SJCRH30 (cell line): ENCODE measurements at places on chromosomes 3 and 15. TPM values are rescaled to one million over a fixed set of nuclear protein-coding genes. Genes with fewer than 3 reads are reported as not detected.

- no peak for DNase-seq
Measured at GRCh38 chr3:23831517-23832394, 26.0 kb downstream of the UBE2E1 start.

DNA sequence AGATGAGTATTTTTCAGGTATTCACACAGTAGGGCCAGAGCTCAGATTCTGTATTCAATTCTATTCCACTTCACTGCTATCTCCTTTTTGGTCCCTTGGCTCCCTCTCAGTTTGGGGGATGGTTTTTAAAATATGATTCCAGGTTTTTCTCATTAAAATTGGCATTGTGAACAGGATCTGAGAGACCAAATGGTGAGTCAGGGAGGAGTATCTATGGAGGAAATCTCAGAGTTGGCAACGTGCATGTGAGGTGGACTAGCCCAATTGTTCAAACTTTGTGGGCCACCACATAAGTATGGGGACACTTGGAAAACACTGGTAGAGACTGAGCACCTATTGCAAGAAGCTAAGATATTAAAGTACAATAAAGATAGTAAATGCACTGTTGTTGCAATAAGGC, 53.9 kb upstream of the TTC14 start:
- DNase-seq, result no peak

DNA sequence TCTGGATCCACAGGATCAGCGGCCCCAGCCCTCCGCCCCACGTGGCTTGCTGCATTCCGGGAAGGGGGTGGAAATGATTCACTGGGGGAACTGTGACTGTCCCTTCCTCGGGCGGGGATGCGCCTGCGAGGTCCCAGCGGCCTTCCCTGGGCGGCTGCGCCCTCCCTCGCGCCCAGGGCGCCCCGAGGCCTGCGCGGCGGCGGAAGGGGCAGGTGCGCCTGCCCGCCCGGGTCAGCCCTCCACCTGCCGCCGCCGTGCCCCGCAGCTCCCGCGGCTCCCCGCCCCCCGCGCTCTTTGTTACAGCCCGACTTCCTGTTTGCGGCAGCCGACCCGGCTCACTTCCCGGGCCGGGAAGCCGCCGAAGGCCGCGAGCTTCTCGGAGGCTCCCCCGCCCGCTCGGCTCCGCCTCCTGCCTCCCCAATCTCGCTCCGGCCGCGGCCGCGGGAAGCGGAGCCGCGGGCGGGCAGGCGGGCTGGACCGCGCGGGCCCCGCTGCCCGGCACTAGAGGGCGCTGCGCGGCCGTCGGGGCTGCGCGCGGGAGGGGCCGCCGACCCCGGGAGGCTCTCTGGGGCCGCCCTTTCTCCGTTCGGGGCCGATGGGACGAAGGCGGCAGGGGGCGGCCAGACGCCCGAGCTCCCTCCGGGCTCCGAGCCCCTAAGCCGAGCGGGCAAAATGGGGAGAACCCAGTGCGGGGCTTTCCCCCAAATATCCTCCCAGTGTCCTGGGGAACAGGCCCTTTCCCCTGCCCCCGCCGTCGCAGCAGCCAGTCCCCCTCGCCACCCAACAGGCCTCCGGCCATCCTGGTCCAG, 11.5 kb upstream of the CHAC1 start:
- peak; percentile 76 for DNase-seq

DNA sequence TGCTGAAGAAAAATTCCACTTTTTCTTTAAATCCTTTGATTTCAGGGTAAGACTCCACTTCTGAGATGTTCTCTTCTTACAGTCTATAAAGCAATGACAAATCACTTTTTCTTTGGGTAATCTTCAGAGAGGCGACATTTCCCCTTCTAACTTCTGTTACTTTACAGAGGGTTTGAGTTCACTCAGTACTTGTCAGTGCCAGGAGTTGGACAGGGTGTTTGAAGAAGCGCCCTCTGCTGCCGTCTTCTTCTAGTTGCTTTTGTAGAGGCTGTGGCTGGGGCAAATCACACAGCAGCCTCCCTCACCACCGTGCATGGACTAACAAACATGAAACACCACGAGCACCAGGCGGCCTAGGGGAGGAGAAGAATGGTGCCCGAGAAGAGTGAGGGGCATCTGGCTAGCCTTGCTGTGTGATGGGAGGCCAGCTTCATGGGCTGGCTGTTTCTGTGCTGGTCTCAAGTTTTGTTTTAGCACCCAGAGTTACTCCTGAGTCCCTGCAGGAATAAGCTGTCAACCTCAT, at the start of gene CD80:
Gene CD80 (minus strand): TSS at position 174 of the 523 bp plus-strand sequence. CDS start 1,886 bp downstream, outside the sequence.
- peak; percentile 31 for DNase-seq

GRCh38 chr3:177547711-177548350, 350.5 kb upstream of the TBL1XR1 start:
- DNase-seq, result no peak

DNA sequence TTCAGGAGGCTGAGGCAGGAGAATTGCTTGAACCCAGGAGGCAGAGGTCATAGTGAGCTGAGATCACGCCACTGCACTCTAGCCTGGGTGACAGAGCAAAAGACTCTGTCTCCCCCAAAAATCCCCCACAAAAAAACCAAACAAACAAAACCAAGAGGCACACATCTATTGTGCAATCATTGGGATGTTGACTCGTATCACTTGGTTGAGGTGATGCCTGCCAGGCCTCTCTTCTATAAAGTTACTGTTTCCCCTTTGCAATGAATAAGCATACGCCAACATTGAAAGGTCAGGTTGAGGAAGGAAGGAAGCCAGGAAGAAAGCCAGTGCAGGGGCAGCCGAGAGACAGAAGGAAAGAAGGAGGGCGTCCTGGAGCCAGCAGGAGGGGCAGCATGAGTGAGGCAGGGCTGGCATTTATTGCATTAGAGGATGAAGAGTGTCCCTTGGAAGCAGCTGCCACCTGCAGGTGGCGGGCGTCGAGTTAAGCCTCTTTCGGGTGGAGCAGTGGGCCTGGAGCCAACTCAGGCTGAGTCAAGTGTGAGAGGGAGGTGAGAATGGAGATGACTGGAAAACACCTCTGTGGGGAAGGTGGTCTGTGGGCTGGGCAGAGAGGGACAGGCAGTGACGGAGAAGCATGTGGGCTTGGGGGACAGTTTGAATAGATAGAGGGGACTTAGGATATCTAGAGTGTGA, 8.3 kb upstream of the CSPG4 start:
- DNase-seq, result peak; percentile 66

DNA sequence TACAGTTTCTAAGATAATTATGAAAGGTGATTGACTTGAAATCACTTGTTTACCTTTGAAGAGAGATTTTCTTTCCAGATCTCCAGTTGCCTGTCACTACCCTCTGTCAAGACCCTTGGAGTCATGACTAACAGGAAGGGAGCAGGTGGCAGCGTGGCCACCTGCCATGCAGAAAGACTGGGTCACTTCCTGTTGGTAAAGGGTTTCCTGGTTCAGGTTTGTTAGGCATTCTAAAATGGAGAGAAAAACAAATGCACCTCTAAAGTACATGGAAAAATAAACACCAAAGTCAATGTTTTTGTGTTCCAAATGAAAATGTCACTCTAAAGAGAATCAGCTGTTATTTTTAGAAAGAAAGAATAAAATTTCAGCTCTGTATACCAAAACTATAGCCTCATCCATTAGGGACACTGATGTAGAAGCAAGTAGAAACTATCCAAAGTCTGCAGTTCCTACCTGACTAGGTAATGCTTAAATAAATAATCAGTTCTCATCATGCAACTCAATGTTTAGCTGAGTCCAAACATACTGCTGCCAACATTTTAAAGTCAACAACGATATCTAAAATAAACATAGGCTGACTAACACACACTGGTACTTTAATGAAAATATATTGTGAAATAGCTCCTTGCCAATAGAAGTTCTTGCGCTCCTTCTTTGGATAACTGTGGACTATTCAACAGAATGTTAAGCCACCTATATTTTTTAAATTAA, 23.9 kb upstream of the TM4SF1 start:
- DNase-seq, result no peak

DNA sequence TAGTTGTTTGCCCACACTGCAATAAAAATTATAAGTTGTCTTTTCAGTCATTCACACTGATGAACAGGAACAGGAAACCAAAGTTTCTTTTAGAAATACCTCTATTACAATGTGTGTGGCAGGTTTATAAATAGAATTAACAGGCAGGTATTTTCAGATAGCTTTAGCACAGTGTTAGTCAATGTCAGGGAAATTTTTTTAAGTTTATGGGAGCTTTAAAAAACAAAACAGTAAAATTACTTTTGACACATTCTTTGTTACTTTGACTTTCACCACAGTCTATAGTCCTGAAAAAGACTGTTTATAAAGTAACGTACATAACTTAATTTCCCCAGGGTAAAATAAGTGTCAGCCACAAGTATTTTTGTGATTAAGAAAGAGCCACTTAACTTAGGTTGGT, 38.1 kb downstream of the SERPINI1 start:
- no peak for DNase-seq

DNA sequence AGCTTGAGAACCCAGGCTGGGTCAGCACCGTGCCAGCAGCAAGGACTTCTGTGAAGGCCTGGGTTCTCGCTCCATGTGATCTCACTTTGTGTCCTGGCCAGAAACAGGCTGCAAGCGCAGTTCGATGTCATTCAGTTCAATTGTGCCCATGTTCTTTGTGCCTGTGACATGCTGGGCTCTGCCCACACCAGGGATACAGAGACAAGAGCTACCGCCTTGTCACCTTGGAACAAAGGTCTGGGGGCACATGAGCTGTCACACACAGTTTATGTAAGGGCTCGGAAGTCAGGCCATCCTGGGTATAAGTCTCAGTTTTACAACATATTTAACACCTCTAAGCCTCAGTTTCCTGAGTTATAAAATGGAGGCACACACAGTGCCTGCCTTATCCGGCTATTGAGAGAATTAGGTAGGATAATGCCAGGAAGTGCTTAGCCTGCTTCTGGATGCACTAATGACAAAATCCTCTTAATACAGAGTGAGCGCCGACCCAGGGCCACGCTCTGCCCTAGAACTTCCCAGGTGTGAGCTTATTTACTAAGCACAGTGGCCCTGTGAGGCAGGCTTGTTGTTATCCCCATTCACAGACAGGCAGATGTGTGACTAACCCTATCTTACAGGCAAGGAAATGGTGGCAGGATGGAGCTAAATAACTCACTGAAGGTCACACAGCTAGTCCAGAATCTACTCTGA, 50.4 kb upstream of the LIMD1 start:
- DNase-seq, result no peak

DNA sequence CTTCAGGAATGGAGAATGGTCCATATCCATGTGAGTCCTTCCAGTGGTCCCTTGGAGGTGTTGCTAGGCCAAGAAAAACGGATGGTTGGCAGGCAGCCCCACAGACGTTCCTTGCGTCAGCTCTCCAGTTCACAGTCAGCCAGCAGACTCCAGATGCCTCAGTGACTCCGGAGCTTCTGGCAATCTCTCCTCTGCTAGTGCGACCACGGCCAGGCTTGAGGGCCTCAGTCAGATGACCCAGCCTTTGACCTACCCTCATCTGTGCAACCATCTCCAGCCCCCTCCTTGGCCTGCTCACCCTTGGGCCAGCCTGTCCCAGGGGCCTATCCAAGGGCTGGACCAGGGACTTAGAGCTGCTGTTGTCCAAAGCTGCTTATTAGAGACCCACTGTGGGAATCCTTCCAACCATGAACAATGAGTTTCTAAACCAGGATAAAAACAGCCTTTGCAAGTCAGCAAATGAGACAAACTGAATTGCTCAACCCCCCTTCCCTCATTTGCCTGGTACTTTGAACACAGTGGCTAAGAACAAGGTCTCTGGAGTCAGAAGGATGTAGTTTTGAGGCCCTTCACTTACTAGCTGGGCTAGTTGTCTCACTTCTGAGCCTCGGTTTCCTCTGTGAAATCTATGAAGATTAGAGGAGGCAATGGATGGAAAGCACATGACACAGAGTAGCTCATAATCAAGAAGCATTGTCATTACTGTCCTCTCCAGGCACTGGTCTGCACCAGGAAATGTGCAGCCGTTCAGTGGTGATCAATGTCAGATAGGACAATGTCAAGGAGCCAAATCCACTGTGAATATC, 44.8 kb downstream of the ANP32A start:
- no peak for DNase-seq

- DNase-seq, result no peak
Measured at GRCh38 chr3:14573706-14574105, 33.6 kb upstream of the GRIP2 start.

- no peak for DNase-seq
Measured at GRCh38 chr3:170746175-170746942, 123.6 kb downstream of the RPL22L1 start.

DNA sequence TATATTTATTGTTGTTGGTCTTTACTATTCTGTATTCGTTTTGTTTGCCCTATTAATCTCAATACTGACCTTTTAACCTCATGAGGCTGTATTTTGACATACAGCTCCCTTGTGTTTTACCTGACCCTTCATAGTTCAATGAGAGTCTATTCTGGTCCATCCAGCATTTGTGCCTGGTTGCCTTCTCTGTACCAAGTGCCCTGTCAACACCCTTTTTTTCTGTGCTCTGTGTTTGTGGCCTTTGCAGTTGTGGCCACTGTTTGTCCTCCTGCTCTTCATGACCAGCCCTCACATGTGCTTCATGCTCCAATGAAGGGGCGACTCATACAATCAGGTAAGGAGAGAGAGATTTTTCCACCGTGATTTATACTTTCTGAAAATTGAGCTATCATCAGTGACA, 368.2 kb downstream of the IL20RB start:
- DNase-seq, result no peak

DNA sequence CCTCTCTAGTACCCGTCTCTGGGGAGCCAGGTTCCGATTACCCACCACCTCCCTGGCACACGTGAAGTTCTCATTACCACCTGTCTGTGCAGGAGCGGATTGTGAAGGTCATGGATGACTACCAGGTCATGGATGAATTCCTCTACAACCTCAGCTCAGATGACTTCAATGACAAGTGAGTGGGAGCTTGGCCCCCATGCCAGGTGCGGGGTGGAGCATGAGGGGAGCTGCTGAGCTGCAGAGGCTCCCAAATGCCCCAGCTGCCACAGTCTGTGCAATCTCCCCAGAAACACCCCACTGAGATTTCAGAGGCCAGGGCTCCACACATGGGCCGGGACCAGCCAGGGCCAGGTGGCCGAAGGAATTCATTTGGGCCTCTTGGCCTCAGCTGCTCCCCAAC, 34.3 kb downstream of the DNAH1 start:
- DNase-seq, result no peak

DNA sequence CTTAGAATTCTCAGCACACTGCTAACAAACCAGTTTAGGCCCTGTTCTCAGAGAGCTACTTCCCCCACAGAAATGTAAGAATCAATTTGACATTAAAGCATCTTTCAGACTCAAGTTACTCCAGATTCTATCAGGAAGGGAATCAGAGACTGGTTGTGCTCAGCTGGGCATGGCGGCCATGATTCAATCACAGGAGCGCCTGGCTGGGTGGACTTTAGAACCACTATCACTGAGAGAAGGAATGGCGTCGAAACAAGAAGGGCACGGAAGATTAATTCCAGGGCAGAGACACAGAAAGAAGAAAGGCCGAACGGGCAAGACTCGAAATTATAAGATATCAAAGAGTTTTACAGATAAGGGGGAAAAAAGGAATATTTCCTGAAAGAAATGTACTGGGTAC, 6.2 kb downstream of the TNIK start:
- DNase-seq, result no peak

ROPN1 gene
- not detected in 2 replicates for total RNA-seq

PAQR5 gene
- total RNA-seq, result 0.06 and 0.13 TPM in 2 replicates

SEMA5B gene
- 0.16 TPM in 1 of 2 replicates, not detected in the other for total RNA-seq

SUSD5 gene
- total RNA-seq, result 14.8 and 15.6 TPM in 2 replicates

GOLGA6L10 gene
- total RNA-seq, result 0.10 TPM in 1 of 2 replicates, not detected in the other

LOXL1 gene
- total RNA-seq, result 31.3 and 33.3 TPM in 2 replicates

SNX22 gene
- total RNA-seq, result 1.5 and 1.6 TPM in 2 replicates

ITIH3 gene
- total RNA-seq, result 0.28 TPM in 1 of 2 replicates, not detected in the other

TF gene
- total RNA-seq, result under 0.01 and 0.08 TPM in 2 replicates

ANKUB1 gene
- not detected in 2 replicates for total RNA-seq

SPESP1 gene
- not detected in 2 replicates for total RNA-seq

CTXN2 gene
- total RNA-seq, result not detected in 2 replicates

CX3CR1 gene
- total RNA-seq, result not detected in 2 replicates

OR5K2 gene
- 0.12 TPM in 1 of 2 replicates, not detected in the other for total RNA-seq
